ENCODE measurements at places on chromosomes 12 and 14. TPM values are rescaled to one million over a fixed set of nuclear protein-coding genes. Genes with fewer than 3 reads are reported as not detected.

GRCh38 chr12:7099290-7099996 is 7.2 kb upstream of the C1R start:
- H3K4me1 ChIP-seq, result no peaks in the 10 kb centered on the region
- DNase-seq, result no peak
- H3K27me3 ChIP-seq, result no peaks in the 10 kb centered on the region
- H3K4me3 ChIP-seq, result no peak overlapping the region
- H3K36me3 ChIP-seq, result peaks cover 6% of the 10 kb centered on the region
- no peak overlapping the region for H3K27ac ChIP-seq

DNA sequence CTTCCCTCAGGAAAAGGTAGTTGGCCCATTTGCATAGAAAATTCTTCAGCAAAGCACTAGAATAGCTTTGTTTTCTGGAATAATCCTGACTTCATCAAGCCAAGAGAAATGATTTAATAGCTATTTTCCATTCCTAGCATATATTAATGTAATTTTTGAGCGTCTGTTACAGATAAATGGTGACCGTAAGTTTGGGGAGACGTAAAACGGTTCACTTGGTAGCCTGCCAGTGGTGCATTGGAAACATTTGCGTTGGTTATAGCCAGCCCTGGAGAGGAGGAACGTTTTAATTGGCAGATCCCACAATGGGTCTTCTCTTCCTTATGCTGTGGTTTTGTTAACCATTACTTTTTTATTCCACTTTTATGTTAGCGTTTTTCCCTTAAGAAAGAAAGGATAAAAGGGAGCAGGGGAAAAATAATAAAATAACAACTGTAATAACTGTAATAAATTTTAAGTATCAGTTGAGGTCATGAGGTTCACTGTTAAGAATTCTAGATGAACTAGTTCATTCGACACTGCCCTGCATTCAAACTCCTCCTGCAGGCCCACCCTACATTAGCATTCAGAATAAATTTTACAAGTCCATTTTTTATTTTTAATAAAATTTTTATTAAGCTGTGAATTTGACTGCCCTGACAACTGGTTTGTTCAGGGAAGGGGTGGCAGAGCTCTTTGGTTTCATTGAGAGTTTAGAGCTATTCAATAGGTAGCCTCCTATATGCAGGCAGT is 300.7 kb downstream of the ERC1 start:
- peaks cover 3% of the 10 kb centered on the region for H3K4me1 ChIP-seq
- no peaks in the 10 kb centered on the region for H3K27me3 ChIP-seq
- H3K4me3 ChIP-seq, result no peak overlapping the region
- DNase-seq, result no peak
- H3K36me3 ChIP-seq, result peaks cover 26% of the 10 kb centered on the region

Gene DDX47
- 38.2 TPM for total RNA-seq

Gene APOLD1
- total RNA-seq, result 12.5 TPM

DNA sequence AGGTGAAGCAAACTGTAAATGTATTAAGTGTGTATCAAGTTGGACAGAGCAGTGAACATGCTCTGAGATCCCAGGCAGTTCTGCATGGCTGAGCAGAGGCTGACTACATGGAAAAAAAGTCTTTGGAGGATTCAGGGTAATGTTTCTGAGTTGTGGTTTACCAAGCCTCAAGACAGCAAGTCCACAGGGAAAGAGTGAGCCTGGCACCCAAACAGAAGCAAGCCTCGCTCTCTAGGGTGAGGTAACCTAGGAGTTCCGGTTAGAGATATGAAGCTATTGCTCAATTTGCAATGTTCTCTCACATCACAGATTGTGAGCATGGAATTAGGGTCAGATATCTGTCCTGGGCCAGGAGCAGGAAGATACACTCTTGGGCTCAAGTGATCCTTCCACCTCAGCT is 158.6 kb downstream of the MON2 start:
- H3K27ac ChIP-seq, result no peak overlapping the region
- H3K4me3 ChIP-seq, result no peak overlapping the region
- no peaks in the 10 kb centered on the region for H3K4me1 ChIP-seq
- no peaks in the 10 kb centered on the region for H3K36me3 ChIP-seq

GRCh38 chr14:75793806-75794205 is 132.8 kb downstream of the TTLL5 start:
- no peak for DNase-seq
- H3K36me3 ChIP-seq, result no peaks in the 10 kb centered on the region
- no peaks in the 10 kb centered on the region for H3K27me3 ChIP-seq
- H3K4me3 ChIP-seq, result no peak overlapping the region
- H3K27ac ChIP-seq, result no peak overlapping the region

Gene TMEM253
- total RNA-seq, result not detected

Gene LUM
- total RNA-seq, result 215 TPM

DNA sequence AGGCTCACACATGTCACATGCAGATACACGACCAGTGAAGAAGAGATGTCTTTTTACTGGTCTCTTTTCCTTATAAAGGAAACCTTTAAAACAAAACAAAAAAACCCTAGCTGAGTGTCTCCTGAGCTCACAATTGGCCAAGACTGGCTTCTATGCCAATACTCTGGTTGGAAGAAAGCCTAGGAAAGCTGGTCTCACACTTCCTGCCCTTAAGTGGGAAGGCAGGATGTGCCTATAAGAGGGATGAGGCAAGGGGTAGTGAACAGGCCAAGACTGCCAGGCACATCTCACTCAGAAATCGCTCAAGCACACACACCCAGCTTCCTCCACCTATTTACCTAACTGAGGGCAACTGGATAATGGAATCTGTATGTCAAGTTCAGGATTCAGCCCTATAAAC is 50.0 kb downstream of the SOCS2 start:
- no peak for DNase-seq
- no peak overlapping the region for H3K27ac ChIP-seq
- H3K4me1 ChIP-seq, result peaks cover 4% of the 10 kb centered on the region
- no peak overlapping the region for H3K4me3 ChIP-seq
- no peaks in the 10 kb centered on the region for H3K27me3 ChIP-seq

Gene B4GALNT3
- total RNA-seq, result 29.9 TPM

DNA sequence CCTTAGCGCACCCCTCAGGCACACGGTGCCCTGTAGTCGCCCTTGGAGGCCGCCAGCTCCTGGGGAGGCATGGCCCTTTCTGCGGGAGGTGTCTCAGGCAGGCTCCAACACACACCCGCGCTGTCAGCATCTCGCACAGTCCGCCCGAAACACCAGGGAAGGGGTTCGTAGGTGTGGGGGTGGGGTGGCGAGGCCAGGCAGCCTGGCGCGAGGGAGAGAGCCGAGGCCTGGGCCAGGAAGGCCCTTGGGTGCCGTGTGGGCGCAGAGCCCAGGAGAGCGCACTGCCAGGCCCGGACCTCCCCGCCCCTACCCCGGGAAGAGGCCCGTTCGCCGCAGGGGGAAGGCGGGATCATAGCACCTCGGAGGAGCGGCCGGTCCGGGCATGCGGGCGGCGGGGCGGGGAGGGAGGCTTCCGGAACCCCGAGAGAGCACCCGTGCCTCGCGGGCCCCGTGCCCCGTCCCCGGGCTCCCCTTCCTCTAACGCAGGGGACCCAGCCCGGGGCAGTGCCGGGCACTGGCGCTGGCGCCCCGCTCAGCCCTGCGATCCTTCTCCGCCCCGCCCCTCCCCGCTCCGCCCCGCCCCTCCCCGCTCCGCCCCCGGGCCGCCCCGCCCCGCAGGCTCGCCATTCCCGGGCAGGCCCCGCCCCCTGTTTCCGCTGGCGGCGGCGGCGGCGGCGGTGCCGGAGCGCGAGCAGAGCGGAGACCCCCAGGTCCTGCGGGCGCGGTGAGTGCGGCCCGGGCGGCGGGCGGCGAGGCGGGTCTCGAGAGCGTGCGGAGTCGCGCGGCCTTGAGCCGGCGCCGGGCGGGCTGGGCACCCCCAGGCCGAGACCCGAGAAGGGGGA is at the start of gene TSPAN9:
Gene TSPAN9, plus strand, starts transcription at position 650 of the 842 bp plus-strand sequence. CDS start 123,815 bp downstream, outside the sequence.
- peak within 1 kb of the TSS; percentile 93 for H3K4me3 ChIP-seq
- peaks cover 48% of the 10 kb centered on the region for H3K4me1 ChIP-seq
- no peaks in the 10 kb centered on the region for H3K36me3 ChIP-seq
- peak; percentile 87 for DNase-seq
- H3K27ac ChIP-seq, result peak within 1 kb of the TSS; percentile 88
- no peaks in the 10 kb centered on the region for H3K27me3 ChIP-seq

- peak overlapping the region; percentile 93 for H3K4me3 ChIP-seq
- H3K36me3 ChIP-seq, result no peaks in the 10 kb centered on the region
- no peaks in the 10 kb centered on the region for H3K27me3 ChIP-seq
- peaks cover 37% of the 10 kb centered on the region for H3K4me1 ChIP-seq
- peak overlapping the region; percentile 98 for H3K27ac ChIP-seq
These were observed 469 bp upstream of the RAB35 start for GRCh38 chr12:120116792-120117651.

DNA sequence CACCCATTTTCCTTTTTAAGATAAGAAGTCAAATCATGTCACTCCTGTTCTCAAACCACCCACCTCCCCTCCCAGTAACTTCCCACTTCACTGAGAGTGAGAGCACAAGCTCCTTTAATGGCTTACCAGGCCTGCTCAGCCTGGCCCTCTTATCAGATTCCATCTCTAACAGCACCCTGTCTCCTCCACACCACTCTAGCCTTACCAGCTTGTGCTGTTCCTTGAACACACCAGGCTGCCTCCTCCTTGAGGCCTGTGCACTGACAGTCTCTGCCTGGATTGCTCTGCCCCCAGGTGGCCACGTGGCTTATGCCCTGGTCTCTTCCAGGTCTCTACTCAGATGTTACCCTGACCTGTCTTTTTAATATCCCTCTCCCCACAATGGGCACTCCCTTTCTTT is 40.1 kb upstream of the EVL start:
- no peak overlapping the region for H3K4me3 ChIP-seq
- DNase-seq, result no peak
- peaks cover 29% of the 10 kb centered on the region for H3K4me1 ChIP-seq
- no peak overlapping the region for H3K27ac ChIP-seq
- H3K27me3 ChIP-seq, result no peaks in the 10 kb centered on the region

DNA sequence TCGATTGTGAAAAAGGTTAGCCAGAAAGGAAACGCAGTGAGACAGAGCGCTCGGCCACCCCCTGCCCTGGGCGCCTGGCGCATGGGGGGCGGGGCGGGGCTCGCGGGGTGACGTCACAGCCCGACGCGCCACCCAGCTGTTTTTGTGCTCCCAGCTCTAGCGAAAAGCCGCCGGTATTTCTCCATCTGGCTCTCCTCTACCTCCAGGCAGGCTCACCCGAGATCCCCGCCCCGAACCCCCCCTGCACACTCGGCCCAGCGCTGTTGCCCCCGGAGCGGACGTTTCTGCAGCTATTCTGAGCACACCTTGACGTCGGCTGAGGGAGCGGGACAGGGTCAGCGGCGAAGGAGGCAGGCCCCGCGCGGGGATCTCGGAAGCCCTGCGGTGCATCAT is at the start of gene GABARAPL1:
Gene GABARAPL1, plus strand, starts transcription at position 139 of the 393 bp plus-strand sequence. Its CDS starts 253 bp downstream, at position 392.
- H3K27me3 ChIP-seq, result no peaks in the 10 kb centered on the region
- H3K4me3 ChIP-seq, result peak within 1 kb of the TSS; percentile 65
- peak within 1 kb of the TSS; percentile 98 for H3K27ac ChIP-seq

DNA sequence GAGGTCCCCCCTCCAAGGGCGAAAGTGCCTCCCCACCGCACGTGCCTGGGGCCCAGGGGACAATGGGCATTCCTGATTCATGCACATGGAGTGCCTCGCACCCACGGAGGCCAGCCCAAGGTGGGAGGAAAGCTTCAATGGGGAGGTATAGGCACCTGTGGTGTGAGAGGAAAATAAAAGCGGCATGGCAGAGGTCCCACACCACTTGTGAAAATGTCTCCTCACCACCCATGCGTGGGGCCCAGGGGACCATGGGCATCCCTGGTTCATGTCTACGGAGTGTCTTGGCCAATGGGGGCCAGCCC is 384.7 kb downstream of the ALG10 start:
- H3K4me1 ChIP-seq, result no peaks in the 10 kb centered on the region
- no peak overlapping the region for H3K27ac ChIP-seq
- no peaks in the 10 kb centered on the region for H3K36me3 ChIP-seq
- DNase-seq, result peak; percentile 6
- H3K4me3 ChIP-seq, result no peak overlapping the region

DNA sequence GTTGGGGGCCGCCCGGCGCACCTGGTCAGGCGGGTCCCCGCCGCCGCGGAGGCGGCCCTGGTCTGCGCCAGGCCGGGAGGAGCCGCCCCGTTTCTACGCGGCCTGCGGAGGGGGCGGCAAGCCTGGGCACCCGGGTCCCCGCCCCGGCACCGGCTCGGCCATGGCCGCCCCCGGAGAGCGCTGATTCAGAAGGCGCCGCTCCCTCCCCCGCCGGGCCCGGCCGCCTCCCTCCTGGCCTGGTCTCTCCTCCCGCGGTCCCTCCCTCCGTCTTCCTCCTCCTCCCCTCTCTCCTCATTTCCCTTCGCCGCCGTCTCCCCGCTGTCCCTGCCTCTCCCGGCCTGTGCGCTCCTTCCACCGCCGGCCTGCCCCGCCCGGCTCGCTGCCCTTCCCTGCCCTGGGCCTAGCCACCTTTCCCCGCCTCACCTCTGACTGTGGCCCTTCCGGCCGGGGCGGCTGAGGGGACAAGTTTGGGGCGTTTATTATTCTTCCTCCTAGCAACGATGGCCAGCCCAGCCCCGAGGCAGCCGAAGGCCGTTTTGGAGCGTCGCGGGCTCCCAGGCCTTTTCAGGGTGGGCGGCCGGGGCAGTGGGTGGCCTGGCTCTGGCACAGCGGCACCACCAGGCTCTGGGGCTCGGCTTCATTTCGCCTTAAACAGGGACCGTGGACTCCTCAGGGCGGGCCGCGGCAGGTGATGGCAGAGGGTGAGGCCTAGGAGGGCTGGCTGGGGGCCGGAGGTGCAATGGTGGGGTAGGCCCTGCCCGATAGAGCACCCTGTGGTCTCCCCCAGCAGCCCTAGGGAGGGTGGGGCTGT is 768 bp downstream of the CEP170B start:
- DNase-seq, result peak; percentile 64
- H3K27me3 ChIP-seq, result no peaks in the 10 kb centered on the region
- no peaks in the 10 kb centered on the region for H3K36me3 ChIP-seq
- peak overlapping the region; percentile 49 for H3K4me3 ChIP-seq
- H3K4me1 ChIP-seq, result peaks cover 8% of the 10 kb centered on the region
- no peak overlapping the region for H3K27ac ChIP-seq

DNA sequence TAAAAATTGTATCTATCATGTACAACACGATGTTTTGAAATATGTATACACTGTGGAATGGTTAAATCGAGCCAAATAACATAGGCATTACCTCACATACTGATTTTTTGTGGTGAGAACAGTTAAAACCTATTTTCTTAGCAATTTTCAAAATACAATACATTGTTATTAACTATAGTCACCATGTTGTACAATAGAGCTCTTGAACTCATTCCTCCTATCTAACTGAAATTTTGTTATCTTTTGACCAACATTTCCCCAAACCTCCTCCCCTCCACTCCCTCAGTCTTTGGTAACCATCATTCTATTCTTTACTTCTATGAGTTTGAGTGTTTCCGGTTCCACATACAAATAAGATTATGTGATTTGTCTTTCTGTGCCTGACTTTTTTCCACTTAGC is 6.8 kb upstream of the SLC38A2 start:
- H3K27ac ChIP-seq, result no peak overlapping the region
- H3K4me3 ChIP-seq, result no peak overlapping the region
- no peak for DNase-seq
- H3K4me1 ChIP-seq, result peaks cover 7% of the 10 kb centered on the region
- no peaks in the 10 kb centered on the region for H3K27me3 ChIP-seq
- H3K36me3 ChIP-seq, result no peaks in the 10 kb centered on the region

DNA sequence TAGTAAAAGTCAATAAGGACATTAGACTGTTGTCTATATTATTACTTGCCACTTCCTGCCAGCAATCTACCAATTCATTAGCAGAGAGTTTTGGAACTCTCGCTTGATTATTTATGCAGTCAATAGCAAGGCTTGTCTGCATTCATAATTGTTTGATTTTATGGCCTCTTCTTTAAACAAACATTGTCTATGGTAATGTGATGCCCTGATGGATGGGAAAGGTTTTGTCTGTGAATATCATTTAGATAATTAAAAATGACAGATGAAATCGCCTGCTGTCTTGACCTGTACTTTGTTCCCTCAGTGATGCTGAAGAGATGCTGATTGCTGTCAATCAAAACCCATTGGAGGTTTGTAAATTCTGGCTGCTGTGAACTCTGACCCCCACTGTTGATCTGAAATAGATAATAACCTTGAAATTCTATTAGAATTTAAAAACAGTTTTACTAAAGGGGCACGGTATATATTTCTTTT is 455.3 kb downstream of the NPAS3 start:
- no peak overlapping the region for H3K27ac ChIP-seq
- no peaks in the 10 kb centered on the region for H3K27me3 ChIP-seq
- no peaks in the 10 kb centered on the region for H3K4me1 ChIP-seq

Gene KRT73
- not detected for total RNA-seq

Data from heart left ventricle (tissue), 16 donors.